LNCaP clone FGC (cell line): ENCODE measurements at places on chromosomes 3 and 15.

- DNase-seq, result no peak
Measured at GRCh38 chr15:68934341-68934740, 4.0 kb downstream of the SPESP1 start.

GRCh38 chr3:13308380-13308801, 111.7 kb downstream of the NUP210 start:
- peak; percentile 39 for DNase-seq

DNA sequence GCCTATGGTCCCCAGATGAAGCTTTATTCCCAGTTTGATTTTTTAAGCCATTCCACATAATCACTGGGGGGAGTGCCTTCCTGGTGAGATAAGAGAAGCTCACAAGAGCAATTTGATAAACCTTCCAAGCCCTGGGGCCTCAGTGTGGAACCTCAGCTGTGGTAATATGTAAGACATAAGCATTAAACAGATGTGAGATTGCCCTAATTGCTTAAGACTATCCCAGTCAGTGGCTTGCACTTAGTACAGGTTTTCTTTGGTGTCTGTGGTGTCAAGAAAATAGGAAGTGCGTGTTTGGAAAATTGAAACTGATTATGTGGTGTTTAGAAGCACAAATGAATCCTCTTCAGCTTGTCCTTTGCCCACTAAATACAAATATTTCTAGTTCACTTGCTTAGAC, 54.3 kb downstream of the LRRN1 start:
- DNase-seq, result no peak

DNA sequence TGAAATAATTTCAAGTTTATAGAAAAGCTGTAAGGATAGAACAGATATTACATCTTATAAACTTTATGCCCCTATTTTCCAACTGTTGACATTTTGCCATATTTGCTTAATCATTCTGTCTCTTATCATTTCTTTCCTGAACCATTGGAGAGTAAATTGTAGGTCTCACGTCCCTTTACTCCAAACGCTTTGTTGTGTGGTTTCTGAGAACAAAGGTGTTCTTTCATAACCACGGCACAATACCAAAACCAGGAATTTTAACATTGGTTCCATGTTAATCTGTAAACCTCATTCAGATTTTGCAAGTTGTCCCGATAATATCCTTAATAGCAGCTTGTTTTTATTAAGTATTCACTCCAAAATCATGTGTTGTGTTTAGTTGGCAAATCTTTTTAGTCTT, 134.8 kb downstream of the AKAP13 start:
- no peak for DNase-seq

- DNase-seq, result peak; percentile 14
Measured at GRCh38 chr3:146529021-146529420, 15.4 kb downstream of the PLSCR1 start.
